NCI-H1048 (cell line): ENCODE measurements at places on chromosomes 5 and 9.
A peak's percentile ranks its signal among the peaks of the same experiment; 100 is the strongest.

DNA sequence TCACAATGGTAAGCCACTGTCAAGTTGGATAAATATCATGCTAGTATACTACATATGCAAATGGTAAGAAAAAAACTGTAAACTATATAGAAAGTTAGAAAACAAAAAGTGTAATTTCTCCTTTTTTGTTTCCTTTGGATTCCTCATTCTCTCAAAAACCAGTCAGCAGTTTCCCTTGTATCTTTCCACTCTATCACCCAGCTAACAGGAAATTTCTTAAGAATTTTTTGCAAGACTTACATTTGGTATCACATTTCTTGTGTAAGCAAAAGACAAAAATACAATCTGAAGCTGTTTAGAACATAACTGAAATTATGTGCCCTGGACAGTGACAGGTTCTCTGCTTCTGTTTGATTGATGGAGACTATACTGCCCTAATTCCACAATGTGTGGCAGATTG lies 25.2 kb upstream of the MSH3 start:
- DNase-seq, result no peak

GRCh38 chr5:34843497-34843896 lies 4.5 kb downstream of the TTC23L start:
- no peak for DNase-seq

DNA sequence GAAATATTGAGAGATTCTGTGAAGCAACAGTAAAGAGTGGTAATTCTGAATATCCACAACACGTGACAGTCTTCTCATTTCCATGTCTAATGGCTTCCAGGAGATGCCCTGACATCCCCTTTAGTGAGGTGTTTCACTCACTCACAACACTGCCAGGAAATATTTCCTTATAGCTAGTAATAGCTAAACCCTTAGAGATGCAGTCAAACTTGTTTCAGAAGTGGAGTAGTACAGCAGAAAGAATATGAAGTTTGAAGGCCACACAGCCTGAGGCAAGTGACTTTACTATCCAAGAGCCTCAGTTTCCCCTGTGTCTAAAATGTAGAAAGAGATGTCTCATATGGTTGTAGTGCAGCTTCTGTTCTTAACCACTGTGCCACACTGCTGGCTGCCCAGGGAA lies 139.2 kb downstream of the CDK5RAP2 start:
- DNase-seq, result no peak

DNA sequence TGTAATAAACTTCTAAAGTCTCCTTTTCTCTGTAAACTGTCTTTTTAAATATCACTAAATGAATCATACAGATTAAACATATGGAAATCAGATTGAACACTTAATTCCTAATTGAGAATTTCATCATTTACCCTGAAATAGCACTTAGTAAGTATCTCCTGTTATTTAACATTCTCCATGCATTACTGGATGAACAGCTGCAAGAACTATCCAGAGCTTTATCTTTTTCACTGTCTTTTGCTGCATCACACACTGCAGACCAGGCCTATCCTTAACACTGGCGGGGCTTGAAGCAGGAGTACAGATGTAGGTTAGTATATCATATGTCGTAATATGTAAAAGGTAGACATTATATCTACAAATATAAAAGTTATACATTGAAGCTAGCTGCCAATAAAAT lies 108.7 kb upstream of the EFNA5 start:
- no peak for DNase-seq

- DNase-seq, result peak; percentile 71
These were observed 535 bp upstream of the NFIB start for GRCh38 chr9:14314424-14314928.

DNA sequence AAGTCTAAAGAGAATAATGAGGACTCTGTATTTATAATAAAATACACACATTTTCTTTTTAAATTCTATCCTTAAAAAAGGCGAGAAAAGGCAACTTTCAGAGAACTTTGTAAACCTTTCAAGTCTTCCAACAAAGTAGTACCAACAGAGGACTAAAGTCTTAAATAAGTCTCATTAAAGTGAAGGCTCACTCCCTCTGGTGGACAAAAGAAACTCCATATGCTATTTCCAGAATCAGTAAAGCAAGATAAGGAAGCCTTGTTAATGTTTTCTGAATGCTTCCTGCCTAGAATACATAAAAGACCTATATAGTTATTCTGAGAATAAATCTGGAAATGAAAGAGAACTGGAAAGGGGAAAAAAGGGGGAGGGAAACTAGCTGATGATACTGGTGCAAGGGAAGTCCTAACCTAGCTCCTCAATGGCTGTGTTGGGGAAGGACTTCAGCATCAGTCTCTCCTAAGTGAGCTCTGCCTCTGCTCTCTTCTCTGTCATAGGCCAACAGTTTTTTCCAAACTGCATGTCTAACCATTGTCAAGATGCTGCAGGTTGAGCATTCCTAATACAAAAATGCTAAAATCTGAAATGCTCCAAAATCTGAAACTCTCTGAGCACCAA lies 7.2 kb downstream of the HMGCS1 start:
- DNase-seq, result no peak
